ENCODE measurements at places on chromosomes 16 and 17.

GRCh38 chr17:80424878-80425765, 10.2 kb downstream of the ENDOV start:
- no peak for DNase-seq

- DNase-seq = no peak
Observed at GRCh38 chr16:19419698-19420075, 2.0 kb downstream of the TMC5 start.

DNA sequence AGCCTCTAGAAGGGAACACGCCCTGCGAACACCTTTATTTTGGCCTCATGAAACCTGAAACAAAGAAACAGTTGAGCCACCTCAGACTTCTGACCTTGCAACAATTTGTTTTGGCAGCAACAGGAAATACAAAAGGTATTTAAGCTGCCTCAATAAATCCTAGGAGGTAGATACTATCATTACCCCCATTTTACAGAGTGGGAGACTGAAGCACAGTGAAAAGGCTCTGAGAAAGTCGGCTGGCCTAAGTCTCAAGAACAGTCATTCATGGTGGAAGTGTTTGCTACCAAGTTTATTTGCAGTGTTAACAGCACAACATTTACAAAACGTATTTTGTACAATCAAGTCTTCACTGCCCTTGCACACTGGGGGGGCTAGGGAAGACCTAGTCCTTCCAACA, 19.0 kb downstream of the RND2 start:
- no peak for DNase-seq

DNA sequence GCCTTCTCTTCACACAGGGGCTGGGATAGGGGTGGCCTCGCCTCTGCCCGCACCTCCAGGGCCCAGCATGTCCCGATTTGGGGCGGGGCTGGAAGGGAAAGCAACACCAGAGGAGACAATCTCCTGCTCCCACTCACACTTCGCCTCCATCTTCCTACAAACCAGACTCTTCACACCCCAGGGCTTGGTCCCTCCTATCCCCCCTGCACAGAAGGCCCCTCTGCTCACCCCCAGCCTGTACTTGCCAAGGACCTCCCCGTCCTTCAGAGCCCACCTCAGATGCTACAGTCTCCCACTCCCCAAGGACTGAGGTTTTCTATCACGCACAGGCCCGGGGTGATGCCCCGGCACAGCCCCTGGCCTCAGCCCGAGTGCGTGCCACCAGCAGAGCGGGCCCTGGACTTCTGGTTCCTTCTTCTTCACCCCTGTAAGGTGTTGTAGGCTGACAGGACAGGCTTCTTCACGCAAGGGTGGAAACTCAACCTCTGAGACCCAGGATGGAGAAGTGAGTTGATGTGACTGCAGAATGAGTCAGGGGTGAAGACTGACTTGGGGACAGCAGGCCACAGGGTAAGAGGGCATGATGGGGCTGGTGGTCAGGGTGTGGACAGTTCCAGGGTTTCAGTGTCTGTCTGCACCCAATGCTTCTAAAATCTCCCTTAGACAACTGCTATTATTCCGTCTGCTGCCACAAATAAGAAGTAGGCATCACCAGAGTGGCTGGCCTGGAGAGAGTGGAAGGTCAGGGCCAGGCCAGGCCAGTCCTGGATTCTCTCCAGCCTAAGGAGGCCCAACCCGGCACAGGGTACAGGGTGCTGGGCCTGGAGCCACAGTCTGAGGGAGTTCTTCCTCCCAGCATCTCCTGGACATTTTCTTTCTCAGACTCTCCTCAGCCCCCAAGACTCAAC, 2.5 kb downstream of the ITGAE start:
- no peak for DNase-seq

DNA sequence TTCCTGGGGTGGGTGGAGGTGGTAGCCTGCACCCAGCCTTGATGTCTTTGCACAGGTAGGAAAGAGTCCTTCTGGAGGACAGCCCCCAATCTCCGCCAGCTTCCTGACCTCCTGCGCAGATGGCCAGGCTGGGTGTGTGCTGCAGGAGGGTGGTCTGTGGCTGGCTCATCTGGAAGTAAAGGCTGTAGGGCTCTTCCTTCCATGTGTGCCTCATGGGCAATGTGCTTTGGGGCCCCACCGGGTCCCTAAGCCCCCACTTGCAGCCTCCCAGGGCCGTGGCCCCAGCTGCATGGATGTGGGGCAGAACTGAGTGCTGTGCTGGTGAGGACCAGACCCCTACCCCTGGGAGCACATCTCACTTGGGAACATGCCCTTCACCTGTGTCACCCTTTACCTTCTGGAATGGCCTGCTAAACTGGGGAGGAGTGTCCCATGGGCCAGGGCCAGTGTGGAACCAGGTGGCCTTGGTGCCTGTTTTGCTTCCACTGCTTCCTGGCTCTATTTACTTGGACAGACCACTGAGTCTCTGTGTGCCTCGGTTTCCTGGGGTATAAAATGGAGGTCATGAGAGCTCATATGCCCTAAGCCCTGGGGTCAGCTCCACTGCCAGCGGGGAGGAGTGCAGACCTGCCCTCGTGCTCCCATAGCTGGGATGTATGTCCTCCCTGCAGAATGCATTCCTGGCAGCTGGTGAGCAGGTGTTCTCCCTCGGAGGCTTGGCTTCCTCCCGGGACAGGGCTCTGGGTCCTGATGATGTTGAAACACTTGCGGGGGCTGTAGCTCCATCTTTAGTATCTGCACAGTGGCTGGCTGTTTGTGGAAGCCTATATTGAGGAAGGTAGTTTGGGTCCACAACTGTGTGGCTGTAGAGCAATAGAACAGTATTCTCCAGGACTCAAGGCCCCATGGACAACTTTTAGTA, 18.0 kb downstream of the MPRIP start:
- no peak for DNase-seq

GRCh38 chr16:2598723-2599122, 60.9 kb downstream of the PDPK1 start:
- no peak for DNase-seq

DNA sequence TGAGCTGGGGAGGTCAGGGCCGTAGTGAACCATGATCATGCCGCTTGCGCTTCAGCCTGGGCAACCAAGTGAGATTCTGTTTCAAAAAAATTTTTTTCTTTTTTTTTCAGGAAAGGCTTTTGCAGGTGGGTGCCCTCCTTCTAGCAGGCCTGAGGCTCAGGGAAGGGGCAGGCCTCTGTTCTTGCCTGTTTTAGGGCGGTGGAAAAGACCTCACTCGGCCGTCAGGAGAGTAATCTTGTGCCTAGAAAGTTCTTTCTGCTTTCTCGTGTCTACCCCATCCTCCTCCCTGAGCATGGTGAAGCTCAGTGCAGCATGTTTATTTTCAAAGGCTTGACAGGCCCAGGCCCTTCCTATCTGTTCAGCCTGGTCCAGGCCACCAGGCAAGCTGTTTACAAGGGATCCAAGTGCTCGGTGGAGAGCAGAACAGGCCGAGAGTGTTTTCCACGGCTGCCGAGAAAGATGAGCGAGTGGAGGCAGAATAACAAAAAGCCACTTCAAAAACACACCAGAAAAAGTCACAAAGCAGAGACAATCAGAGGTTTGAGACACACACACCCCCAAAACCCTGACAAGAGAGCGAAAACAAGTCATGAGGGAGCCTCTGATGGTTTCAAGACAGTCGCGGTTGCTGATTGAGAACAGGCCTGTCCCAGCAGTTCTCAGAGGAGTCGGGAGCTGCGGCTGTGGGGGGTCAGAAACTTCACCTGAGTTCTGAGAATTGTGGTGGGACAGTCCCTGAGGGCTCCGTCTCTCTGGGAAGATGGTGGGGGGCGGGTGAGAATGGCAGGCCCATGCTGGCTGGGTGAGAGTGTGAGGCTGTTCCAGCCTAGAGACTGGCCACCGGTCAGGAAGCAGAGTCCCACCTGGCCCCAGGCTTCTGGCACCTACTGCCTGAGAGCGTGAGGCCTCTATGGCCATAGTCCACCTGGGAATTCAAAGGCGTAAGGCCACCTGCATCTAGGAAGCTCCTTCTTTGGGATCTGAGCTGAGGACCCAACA, 37.5 kb upstream of the CCR7 start:
- no peak for DNase-seq

All from BJ (cell line).